ENCODE measurements at places on chromosomes 12 and 14. TPM values are rescaled to one million over a fixed set of nuclear protein-coding genes. Genes with fewer than 3 reads are reported as not detected.

- no peak for DNase-seq
Measured at GRCh38 chr12:83515306-83516026, 828.8 kb downstream of the TMTC2 start.

CIT gene
- 27.8 TPM for total RNA-seq

CIDEB gene
- total RNA-seq = 0.31 TPM

DNA sequence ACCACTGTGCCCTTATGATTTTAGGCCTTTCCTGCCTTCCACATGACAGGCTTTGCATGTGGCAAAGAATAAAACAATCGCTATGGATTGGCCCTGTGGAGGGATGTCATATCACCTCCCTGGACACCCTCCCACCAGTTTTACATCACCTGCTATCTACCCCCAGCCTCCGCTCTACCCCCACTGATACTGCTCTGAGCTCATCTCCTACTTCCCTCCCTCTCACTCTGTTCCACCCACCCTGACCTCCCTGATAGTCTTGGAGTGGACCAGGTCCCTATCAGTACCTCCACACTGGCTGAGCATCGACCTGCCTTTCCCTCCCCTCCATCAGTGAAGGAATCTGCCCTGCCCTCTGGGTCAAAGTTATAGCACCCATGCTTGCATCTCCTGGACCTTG lies 91.8 kb upstream of the FOXN3 start:
- no peak for DNase-seq

GRCh38 chr12:20576528-20576927 lies 118.6 kb upstream of the SLCO1C1 start:
- DNase-seq = no peak

PRICKLE1 gene
- 1.6 TPM for total RNA-seq

- no peak for DNase-seq
Measured at GRCh38 chr14:24238123-24238522, 4.3 kb downstream of the TINF2 start.

- DNase-seq = peak; percentile 16
Measured at GRCh38 chr12:93134175-93134890, 205.2 kb upstream of the EEA1 start.

ACTN1 gene
- total RNA-seq = 104 TPM

- no peak for DNase-seq
Measured at GRCh38 chr14:67817750-67818438, 1.5 kb upstream of the ZFYVE26 start.

GRCh38 chr12:22050078-22050477 lies 4.1 kb downstream of the CMAS start:
- no peak for DNase-seq

DNA sequence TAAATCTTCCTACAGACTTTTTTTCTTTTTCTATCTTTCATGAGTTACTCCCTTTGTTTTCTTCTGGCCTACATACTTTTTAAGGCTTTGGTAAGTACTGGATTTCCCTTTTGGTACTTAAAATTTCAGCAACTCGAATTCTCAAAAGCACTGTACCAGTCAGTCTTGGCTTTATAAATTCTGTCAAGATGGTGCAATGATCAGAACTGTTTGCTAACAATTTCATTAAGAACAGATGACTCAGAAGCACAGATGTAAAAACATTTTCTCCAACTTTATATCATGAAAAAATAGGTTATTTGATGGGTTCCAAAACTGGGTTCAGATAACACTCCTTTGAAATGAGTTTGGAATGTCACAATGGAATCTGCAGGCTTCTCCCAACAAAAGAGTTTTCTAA lies 1961.8 kb upstream of the FLRT2 start:
- no peak for DNase-seq

DNA sequence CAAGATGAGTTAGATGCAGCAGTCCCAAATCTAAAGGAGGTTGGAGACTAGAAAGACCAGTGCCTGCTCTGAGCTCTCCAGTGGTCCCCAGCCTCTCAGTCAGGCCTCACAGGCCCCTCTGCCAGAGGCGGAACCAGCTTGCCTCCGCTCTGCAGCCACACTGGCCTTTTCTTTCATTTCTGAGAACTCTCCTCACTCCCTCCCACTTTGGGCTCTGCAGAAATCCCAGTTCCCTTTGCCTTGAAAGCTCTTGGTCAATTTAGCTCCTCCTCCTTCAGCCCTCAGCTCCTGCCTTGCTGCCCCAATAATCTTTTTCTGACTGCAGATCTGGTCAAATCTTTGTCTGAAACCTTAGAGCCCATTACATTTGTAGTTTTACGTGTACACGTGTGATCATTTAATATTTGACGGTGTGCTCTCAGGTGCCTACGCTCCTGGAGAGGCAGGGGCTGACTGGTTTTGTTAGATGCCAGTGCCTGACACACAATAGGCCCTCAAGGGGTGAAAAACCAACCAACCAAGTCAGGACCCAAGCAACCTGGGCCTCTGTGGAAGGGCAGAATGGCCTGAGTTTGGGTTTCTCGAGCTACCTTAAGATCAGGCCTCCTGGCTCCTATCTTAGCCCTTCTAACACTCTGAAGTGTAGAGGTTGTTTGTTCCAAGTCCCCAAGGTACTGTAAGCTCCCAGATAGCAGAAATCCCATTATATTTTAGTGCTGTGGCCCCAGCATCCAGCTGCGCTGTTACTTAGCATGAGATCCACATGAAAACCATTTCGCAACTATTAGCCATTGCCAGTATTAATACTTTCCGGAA lies 1.1 kb upstream of the NUDT4 start:
- DNase-seq = peak; percentile 76

GRCh38 chr12:19517583-19517982 lies 78.3 kb downstream of the AEBP2 start:
- no peak for DNase-seq

DNA sequence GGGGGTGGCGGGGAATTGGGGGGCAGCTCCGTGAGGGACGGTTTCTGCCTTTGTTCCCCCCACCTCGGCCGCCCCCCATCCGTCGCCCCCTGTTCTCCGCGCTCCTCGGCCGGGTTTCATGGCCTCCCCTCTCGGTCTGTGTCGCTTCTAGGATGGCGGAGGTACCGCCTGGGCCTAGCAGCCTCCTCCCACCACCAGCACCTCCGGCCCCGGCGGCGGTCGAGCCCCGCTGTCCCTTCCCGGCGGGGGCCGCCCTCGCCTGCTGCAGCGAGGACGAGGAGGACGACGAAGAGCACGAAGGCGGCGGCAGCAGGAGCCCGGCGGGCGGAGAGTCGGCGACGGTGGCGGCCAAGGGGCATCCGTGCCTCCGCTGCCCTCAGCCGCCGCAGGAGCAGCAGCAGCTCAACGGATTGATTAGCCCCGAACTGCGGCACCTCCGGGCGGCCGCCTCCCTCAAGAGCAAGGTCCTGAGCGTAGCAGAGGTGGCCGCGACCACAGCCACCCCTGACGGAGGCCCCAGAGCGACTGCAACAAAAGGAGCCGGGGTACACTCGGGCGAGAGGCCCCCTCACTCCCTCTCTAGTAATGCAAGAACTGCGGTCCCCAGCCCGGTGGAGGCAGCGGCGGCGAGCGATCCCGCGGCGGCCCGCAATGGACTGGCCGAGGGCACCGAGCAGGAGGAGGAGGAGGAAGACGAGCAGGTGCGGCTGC lies 575 bp downstream of the NAA30 start:
- peak; percentile 31 for DNase-seq

PLA2G1B gene
- not detected for total RNA-seq

NINJ2 gene
- 10.9 TPM for total RNA-seq

GRCh38 chr12:124336184-124336437 lies 41.2 kb downstream of the RFLNA start:
- DNase-seq = no peak

GRCh38 chr14:89205137-89205740 lies 211.8 kb downstream of the FOXN3 start:
- no peak for DNase-seq

- DNase-seq = no peak
Measured at GRCh38 chr12:89251342-89252271, 100.7 kb downstream of the DUSP6 start.

GRCh38 chr14:68982581-68982980 lies 3.5 kb upstream of the ACTN1 start:
- no peak for DNase-seq

FSCB gene
- not detected for total RNA-seq

- DNase-seq = no peak
Measured at GRCh38 chr14:76040704-76041103, 55.1 kb downstream of the IFT43 start.

- DNase-seq = peak; percentile 41
Measured at GRCh38 chr14:35292770-35293561, 784 bp downstream of the PSMA6 start.

DNA sequence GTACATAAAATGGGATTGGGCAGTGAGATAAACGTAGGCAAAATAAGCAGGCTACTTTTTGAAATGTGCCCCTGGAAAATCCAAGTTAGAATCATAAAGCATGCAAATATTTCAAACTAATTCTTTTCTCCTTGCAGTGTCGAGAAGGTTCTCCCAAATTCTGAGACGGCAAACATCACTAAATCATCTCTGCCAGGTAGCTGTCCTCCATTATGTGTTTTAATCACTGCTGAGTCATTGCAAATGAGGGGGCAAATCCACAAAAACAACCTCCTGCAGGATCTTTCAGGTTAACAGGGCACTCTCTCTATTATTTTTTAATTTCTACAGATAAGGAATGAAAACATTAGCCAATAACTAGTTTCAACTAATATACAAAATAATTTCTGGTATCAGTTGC lies 63.2 kb upstream of the RIC8B start:
- no peak for DNase-seq

DNA sequence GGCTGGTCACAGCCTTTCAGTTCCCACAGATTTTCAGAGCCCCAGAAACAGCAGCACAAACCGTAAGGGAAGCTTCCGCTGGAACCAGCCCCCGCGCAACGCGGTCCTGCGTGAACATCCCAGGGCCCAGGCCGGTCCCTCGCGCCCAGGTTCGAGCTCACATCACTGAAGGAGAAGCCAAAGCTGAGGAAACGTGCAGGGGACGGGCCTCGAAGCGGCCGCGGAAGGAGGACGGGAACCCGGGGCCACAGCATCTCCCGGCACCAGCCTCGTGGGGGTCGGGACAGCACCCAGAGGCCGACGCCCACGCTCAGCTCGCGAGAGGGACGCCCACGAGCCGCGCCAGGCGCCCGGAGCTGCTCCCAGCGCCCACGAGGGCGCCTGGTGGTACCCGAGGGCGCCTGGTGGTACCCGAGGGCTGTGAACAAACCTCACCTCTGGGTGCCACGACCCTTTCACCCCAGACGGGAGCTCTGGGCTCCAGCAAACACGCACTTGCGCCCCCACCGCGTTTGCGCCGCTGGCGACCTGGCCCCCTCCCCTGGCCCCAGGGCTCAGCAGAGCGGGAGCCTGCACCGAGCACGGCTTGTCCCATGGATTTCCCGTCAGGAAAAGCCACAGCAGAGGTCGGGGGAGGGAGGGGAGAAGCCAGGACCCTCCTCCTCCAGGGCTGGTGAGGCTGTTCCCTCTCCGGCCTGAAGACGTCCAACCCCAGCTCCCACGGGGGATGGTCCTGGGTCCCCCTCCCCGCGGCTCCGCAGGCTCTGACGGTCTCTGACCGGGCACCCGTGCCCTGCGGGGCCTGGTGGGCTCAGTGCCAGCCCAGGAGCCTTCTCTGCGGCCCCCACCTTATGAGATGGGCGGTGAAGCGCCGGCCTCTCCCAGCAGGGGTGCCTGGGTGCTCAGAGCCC lies 6.9 kb downstream of the LRCOL1 start:
- no peak for DNase-seq

- no peak for DNase-seq
Measured at GRCh38 chr12:20089077-20089476, 279.3 kb upstream of the PDE3A start.

- peak; percentile 69 for DNase-seq
Measured at GRCh38 chr12:94458877-94459727, 565 bp downstream of the CEP83 start.

GRCh38 chr12:129067491-129067890 lies 214.2 kb downstream of the GLT1D1 start:
- peak; percentile 2 for DNase-seq

DNA sequence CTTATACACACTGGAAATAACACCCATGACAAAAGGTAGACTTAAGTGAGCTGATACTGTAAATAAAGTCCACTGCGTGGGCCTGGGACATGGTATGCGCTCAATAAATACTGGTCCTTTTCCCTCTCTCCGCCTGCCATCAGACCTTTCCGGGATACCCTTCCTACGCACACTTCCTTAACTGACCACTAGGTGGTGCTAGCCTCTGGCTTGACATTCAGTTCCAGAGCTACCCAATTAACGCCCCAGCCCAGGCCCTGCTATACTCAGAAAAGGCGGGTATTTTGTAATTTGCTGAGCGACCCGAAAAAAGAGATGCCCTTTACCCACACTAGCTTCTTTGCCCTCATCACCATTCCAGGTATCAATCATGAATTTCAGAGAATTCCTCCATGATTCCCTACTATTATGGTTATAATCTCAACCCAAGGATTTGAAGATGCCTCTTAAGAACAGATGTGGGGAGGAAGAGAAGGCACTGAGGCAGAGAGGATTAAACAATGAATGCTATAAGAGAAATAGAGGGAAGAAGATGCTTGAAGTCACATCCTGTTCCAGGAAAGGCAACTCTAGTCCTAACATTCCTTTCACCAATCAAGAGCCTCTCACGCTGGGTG lies 3.9 kb upstream of the LRP1 start:
- peak; percentile 86 for DNase-seq

DNA sequence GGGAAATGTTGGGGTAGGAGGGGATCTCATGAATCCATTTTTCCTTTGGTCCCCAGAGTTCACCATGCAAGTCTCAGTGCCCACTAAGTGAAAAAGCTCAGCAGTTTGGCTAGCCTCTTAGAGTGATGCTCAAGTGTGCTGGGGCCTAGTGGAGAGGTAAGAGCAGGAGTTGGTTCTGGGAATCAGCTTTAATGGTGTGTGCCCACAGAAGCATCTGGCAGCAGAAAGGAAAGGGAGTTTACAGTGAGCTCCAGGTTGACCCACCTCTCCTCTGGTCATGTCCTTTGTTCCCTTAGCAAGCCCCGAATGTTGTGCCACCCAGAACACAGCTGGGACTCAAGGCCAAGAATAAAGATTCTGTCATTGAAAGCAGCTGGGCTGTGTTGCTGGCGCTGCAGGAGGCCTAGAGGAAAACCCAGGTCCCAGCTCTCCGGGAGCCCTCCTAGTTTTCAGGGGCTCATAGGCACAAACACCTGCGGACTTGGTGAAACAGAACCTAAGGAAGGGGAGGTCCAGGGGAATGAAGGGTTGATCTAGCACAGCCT lies 320.8 kb downstream of the ZFP36L1 start:
- no peak for DNase-seq

GRCh38 chr14:48275301-48275700 lies 599.9 kb upstream of the MDGA2 start:
- DNase-seq = no peak

DNA sequence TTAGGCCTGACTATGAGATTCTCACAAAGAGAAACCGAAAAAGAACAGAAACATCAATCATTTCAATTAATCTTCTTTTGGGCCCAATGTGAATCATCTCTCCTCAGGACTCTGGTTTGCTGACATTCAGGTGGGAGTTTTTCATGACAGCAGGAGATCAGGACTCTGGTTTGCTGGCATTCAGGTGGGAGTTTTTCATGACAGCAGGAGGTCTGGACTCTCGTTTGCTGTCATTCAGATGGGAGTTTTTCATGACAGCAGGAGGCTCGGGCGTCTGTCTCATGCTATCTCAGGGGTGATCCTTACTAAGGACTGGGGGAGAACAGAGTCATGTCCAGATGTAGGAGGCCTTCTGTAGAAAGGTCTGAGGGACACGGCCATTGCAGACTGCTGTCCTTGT lies 40.1 kb upstream of the PARP11 start:
- no peak for DNase-seq

KRT6C gene
- total RNA-seq = not detected

- no peak for DNase-seq
Measured at GRCh38 chr14:99781091-99781490, 12.1 kb upstream of the EML1 start.

Measured in HT-29 (cell line).